Activated T-cell treated with anti-CD3 and anti-CD28 coated beads, Interleukin-2, amount 50 U/mL, for 72 hours (primary cell): ENCODE measurements at places on chromosomes 1 and 21. TPM values are rescaled to one million over a fixed set of nuclear protein-coding genes. Genes with fewer than 3 reads are reported as not detected.

The SPATA45 gene
- total RNA-seq: not detected

- no peak overlapping the region for H3K4me3 ChIP-seq
- no peaks in the 10 kb centered on the region for H3K36me3 ChIP-seq
- no peak for DNase-seq
- no peak overlapping the region for H3K27ac ChIP-seq
- H3K27me3 ChIP-seq: no peaks in the 10 kb centered on the region
Observed at GRCh38 chr1:56535939-56536338, 43.4 kb downstream of the PLPP3 start.

DNA sequence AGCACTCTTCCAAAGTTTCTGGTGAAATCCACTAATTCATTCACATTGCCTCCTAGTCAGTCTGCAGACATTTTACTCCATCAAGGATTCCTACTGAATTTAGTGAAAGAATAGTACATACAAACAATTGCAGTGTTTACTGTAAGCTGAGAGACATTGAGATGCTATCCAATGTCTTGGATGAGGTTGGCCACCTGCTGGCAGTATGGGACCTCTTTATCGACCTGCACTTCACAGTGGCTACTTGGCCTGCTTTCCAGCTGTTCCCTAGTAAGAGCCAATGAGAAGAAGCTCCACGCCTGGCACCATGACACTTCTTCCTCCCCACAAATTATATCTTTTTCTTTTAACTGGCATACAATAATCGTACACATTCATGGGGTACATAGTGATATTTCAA lies 51.5 kb upstream of the LRIF1 start:
- H3K4me1 ChIP-seq: no peaks in the 10 kb centered on the region
- H3K36me3 ChIP-seq: peaks cover 4% of the 10 kb centered on the region
- no peak overlapping the region for H3K27ac ChIP-seq
- H3K4me3 ChIP-seq: no peak overlapping the region
- H3K27me3 ChIP-seq: peaks cover 42% of the 10 kb centered on the region

The OR2T33 gene
- not detected for total RNA-seq

The KCNAB2 gene
- total RNA-seq: 232 TPM

GRCh38 chr1:2470290-2471158 lies 5.6 kb upstream of the PLCH2 start:
- no peaks in the 10 kb centered on the region for H3K4me1 ChIP-seq
- no peaks in the 10 kb centered on the region for H3K36me3 ChIP-seq
- no peak overlapping the region for H3K27ac ChIP-seq
- no peaks in the 10 kb centered on the region for H3K27me3 ChIP-seq
- DNase-seq: no peak

DNA sequence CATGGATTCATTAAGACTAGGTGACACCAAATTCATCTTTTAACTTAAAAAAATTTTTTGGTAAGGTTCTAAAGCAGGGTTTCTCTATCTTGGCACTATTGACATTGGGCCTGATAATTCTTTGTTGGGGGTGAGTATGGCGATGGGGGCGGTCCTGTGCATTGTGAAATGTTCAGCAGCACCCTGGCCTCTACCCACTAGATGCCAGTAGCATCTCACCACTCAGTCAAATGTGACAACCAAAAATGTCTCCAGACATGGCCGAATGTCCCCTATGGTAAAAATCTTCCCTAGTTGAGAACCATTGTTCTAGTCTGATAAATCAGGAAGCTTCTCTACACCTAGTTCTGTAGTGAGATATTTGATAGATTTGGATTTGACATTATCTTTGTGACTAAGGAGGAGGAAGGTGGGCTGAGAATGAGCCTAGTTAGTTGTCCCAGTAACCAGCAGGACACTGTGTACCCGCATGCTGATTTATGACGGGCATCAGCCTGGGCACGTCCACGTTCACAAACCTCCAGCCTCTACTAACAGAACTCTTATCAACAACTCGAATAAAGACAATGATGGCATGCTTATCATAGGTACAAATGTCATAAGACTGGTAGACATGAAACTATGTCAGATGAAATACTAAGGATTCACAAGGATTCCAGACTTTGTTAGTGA lies 104.6 kb downstream of the KCND3 start:
- peaks cover 51% of the 10 kb centered on the region for H3K27me3 ChIP-seq
- DNase-seq: no peak
- no peak overlapping the region for H3K27ac ChIP-seq

DNA sequence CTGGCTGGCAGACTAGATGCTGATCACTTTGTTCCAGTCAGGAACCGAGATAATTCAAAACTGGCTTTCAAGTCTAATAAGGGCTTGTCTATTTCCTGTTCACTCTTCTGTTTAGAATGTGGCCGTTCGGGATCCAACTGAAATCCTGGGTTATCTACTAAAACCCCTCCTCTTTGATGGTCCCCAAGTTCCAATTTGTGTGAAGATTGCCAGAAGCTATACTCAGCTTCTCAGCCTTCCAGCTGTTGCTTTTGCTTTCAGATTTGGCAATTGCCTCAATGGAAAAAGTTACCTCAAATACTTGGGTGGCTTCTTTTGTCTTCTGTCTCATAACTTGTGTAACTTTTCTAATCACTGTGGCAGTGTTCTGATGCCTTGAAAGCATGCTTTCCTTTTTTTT lies 43.7 kb downstream of the BTBD8 start:
- H3K27me3 ChIP-seq: no peaks in the 10 kb centered on the region
- H3K4me1 ChIP-seq: peaks cover 18% of the 10 kb centered on the region
- no peaks in the 10 kb centered on the region for H3K36me3 ChIP-seq
- H3K27ac ChIP-seq: peak overlapping the region; percentile 87
- no peak for DNase-seq

- no peak overlapping the region for H3K4me3 ChIP-seq
- no peaks in the 10 kb centered on the region for H3K36me3 ChIP-seq
- no peak for DNase-seq
- H3K27ac ChIP-seq: no peak overlapping the region
- H3K4me1 ChIP-seq: no peaks in the 10 kb centered on the region
Observed at GRCh38 chr1:197837911-197838310, 62.6 kb upstream of the DENND1B start.

- DNase-seq: no peak
- H3K4me1 ChIP-seq: no peaks in the 10 kb centered on the region
- no peak overlapping the region for H3K4me3 ChIP-seq
- no peaks in the 10 kb centered on the region for H3K27me3 ChIP-seq
- H3K36me3 ChIP-seq: peaks cover 1% of the 10 kb centered on the region
Observed at GRCh38 chr1:210516697-210517459, 188.2 kb downstream of the HHAT start.

DNA sequence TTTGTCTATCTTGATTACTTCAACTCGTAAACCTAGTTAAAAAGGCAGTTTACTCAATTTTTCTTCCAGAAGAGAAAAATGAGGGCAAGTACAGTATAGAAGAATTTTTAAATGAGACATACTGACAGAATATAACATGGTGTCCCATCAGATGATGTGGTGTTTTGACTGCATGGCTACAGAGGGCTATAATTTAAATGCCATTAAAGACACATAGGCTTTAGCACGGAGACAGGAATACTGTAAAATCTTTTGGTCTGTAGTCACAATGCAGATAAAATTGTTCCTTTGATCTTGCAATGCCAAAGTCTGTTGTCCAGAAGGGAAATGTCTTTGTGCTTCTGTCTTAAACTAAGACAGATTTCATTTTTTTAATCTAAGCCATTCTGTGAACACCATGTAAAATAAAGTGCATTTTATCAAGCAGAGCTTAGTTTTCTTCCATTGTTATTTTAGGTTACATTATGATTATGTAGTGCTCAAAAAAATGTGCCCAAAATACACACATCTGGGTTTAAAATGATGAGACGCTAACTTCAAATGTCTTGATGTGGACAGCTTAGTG lies 249.6 kb downstream of the PTPRC start:
- H3K4me3 ChIP-seq: no peak overlapping the region
- H3K36me3 ChIP-seq: peaks cover 2% of the 10 kb centered on the region
- peaks cover under 1% of the 10 kb centered on the region for H3K4me1 ChIP-seq
- H3K27me3 ChIP-seq: no peaks in the 10 kb centered on the region
- DNase-seq: no peak

GRCh38 chr1:115555446-115555845 lies 86.3 kb upstream of the VANGL1 start:
- peaks cover 14% of the 10 kb centered on the region for H3K27me3 ChIP-seq
- DNase-seq: no peak
- H3K4me1 ChIP-seq: no peaks in the 10 kb centered on the region
- H3K36me3 ChIP-seq: no peaks in the 10 kb centered on the region

The UBL4B gene
- not detected for total RNA-seq

GRCh38 chr21:44428281-44428960 lies 26.9 kb upstream of the LRRC3 start:
- no peaks in the 10 kb centered on the region for H3K27me3 ChIP-seq
- H3K4me3 ChIP-seq: no peak overlapping the region
- no peaks in the 10 kb centered on the region for H3K4me1 ChIP-seq
- no peak overlapping the region for H3K27ac ChIP-seq
- peaks cover 1% of the 10 kb centered on the region for H3K36me3 ChIP-seq

The KRTAP19-6 gene
- not detected for total RNA-seq

DNA sequence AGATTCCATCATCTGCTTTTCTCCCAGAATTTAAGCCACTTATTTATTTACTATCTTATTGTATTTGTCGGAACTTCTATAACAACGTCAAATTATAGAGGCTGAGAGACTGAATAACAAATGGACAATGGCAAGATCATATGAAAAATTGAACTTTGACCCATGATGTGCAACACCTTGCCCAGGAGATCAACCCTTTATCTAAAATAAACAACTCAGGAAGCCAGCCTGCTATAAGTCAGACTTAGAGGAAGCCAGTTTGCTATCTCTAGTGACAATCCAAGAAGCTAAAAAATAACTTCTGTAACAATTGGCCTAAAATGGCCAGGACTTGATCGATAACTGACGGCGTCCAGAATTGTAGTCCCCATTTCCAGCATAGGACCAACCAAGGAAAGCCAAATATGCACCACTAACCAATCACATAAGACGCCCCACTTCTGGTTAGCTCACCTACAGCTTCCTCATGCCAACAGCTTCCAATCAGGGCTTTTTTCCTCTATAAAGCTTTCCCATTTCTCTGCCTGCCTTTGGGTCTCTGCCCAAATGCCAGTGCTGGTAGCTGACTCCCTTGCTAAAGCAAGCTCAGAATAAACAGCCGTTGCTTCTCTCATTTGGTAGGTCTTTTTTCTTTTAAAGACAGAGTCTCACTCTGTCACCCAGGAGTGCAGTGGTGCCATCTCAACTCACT lies 28.5 kb downstream of the ANP32E start:
- no peaks in the 10 kb centered on the region for H3K4me1 ChIP-seq
- no peak for DNase-seq
- H3K4me3 ChIP-seq: no peak overlapping the region

DNA sequence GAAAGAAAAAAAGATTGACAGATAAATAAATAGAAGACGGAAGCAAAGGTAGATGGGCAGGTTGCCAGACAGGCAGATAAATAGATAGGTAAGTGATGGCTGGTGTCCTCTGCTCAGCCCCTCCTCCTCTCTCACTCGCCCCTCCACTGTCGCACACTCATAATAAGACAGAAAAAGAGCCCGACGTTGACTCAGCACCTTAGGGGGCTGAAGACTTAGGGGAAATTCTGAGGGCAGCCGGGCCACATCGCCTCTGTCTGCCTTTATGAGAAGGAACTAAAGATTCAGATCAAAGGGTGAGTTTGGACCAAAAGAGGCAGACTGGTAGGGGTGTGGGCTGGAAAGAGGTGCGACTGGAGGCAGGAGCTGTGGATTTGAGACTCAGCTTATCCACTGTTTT lies 158.1 kb upstream of the IGSF21 start:
- H3K27ac ChIP-seq: no peak overlapping the region
- H3K27me3 ChIP-seq: peaks cover 31% of the 10 kb centered on the region
- H3K36me3 ChIP-seq: no peaks in the 10 kb centered on the region
- H3K4me1 ChIP-seq: no peaks in the 10 kb centered on the region
- DNase-seq: no peak

- H3K27me3 ChIP-seq: peaks cover 39% of the 10 kb centered on the region
- H3K36me3 ChIP-seq: no peaks in the 10 kb centered on the region
- H3K4me1 ChIP-seq: peaks cover 20% of the 10 kb centered on the region
- H3K4me3 ChIP-seq: peak within 1 kb of the TSS; percentile 66
- no peak for DNase-seq
Observed at GRCh38 chr1:50108497-50109059, at the start of gene ELAVL4. TSS of gene ELAVL4 (plus strand) at chr1:50108920. CDS start at chr1:50109190, 270 bp downstream.

- peaks cover 15% of the 10 kb centered on the region for H3K4me1 ChIP-seq
- H3K36me3 ChIP-seq: no peaks in the 10 kb centered on the region
- H3K27me3 ChIP-seq: no peaks in the 10 kb centered on the region
- H3K27ac ChIP-seq: no peak overlapping the region
- DNase-seq: no peak
Observed at GRCh38 chr21:45706299-45706698, 62.8 kb downstream of the PCBP3 start.

DNA sequence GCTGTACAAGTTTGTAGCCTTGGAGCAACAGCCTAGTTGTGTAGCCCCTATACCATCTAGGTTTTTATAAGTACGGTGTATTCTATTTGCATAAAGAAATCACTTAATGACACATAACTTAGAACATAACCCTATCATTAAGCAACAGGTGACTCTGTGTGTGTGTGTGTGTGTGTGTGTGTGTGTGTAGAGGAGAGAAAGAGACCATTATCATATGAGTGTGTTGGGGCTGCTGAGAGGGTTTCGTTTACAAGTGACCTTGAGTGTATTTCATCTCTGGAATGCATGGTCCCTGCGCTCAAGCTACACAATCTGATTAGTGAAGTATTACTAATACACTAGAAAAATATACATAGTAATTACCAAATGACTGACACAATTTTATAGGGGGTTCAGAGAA lies 115.1 kb downstream of the RABGAP1L start:
- no peaks in the 10 kb centered on the region for H3K4me1 ChIP-seq
- H3K27ac ChIP-seq: no peak overlapping the region
- no peak for DNase-seq
- no peaks in the 10 kb centered on the region for H3K27me3 ChIP-seq

DNA sequence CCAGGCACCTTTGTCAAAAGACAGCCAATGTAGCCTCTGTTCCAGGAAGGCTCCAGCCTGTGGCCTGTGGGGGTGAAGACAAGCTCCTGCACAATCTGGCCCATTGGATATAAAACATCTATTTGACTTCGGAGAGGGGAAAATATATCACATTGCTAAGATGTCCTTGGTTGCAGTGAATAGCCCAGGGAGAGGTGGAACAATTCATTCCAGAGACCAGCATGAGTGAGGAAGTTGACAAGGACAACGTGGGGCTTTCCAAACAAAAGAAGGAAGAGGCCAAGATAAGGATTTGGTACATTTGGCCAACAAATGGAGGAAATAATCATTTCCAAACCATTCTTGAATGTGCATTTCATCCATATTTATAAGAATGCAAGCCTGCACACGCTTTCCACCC lies 187.0 kb downstream of the ETS2 start:
- DNase-seq: no peak
- H3K27me3 ChIP-seq: peaks cover 54% of the 10 kb centered on the region
- H3K4me3 ChIP-seq: no peak overlapping the region

- no peaks in the 10 kb centered on the region for H3K4me1 ChIP-seq
- no peak for DNase-seq
- no peaks in the 10 kb centered on the region for H3K36me3 ChIP-seq
- no peak overlapping the region for H3K27ac ChIP-seq
Observed at GRCh38 chr1:68644504-68644903, 147.6 kb upstream of the DEPDC1 start.

The KRTAP10-5 gene
- total RNA-seq: not detected
